ENCODE measurements at places on chromosomes 12 and 14. TPM values are rescaled to one million over a fixed set of nuclear protein-coding genes. Genes with fewer than 3 reads are reported as not detected.
A peak's percentile ranks its signal among the peaks of the same experiment; 100 is the strongest.

DNA sequence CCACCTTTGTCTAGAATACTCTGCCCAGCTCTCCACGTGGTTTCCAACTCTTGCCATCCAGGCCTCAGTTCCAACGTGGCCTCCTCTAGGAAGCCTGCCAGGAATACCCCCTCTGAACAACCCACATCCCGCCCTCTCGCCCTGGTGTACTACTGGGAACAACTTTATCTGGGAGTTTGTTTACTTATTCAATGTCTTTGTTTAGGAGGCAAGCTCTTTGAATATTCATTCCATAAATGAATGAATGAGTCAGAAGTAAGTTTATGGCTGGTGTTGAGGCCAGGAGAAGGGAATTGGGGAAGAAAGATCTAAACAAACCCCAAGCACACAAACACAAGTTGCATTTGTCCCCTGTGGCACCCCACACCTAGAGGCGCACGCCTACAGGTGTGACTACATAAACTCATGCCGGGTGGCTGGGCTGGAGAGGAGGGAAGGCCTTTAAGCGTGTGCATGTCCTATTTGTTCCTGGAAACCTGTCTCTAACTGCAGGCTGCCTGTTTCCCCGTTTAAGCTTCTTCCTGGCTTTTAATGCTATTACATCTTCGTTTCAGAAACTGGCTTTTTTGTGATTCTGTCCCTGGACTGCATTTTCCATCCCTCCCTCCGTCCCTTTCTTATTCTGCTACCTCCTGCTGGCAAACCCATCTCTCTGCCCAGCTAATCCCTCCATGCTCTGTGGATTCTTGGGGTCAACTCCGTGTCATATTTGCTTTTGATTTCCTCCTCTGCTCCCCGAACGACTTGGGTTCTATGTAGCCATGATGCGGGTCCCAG lies 57.9 kb downstream of the FZD10 start:
- DNase-seq, result no peak

- DNase-seq, result peak; percentile 65
Observed at GRCh38 chr12:130162267-130162666, at the start of gene FZD10. Gene FZD10 (plus strand): TSS chr12:130162464. CDS start chr12:130162943, 479 bp downstream.

GRCh38 chr12:50659260-50659659 lies 104.6 kb upstream of the ATF1 start:
- no peak for DNase-seq

- no peak for DNase-seq
Observed at GRCh38 chr14:90788031-90788430, 28.2 kb downstream of the TTC7B start.

DNA sequence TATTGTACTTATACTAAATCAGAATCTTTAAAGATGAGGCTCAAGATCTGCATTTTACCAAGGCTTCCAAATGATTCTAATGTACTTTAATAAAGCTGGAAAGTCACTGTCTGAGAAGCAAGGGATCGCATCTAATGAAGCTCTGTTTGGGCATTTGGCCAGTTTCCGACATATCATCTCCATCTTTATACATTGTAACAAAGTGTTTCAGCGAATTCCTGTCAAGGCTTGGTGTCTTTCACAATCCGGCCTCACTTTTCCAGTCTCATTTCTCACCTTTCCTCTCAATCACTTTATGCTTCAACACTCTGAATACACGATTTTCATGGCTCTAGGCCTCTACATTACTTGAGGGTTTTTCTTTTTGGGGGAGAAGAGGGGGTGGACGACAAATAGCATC lies 27.5 kb upstream of the INSM2 start:
- DNase-seq, result no peak

GRCh38 chr12:50081096-50081808 lies 3.9 kb upstream of the SMARCD1 start:
- no peak for DNase-seq

GRCh38 chr12:52534482-52534881 lies 14.3 kb upstream of the KRT5 start:
- no peak for DNase-seq

- DNase-seq, result no peak
Observed at GRCh38 chr12:52537101-52537500, 15.8 kb downstream of the KRT71 start.

- DNase-seq, result no peak
Observed at GRCh38 chr12:68633614-68634558, 23.2 kb downstream of the RAP1B start.

DNA sequence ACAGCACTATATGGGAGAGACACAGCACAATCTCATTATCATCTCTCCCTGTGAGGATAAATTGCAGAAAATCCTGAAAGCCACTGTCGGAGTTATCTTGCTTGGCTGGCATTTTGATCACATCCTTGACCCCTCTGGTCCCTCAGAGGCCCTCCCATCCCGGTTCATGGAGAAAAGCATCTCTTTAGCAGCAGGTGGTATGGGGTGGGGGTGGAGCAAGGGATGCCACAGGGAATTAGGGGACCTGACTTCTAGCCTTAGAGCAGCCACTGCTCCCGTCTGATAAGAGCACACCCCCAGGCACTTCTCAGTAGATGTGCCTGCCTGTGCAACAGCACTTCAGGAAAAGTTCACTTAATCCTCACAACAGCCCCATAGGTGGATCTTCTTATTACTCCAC lies 38.6 kb downstream of the GRIN2B start:
- DNase-seq, result no peak

DNA sequence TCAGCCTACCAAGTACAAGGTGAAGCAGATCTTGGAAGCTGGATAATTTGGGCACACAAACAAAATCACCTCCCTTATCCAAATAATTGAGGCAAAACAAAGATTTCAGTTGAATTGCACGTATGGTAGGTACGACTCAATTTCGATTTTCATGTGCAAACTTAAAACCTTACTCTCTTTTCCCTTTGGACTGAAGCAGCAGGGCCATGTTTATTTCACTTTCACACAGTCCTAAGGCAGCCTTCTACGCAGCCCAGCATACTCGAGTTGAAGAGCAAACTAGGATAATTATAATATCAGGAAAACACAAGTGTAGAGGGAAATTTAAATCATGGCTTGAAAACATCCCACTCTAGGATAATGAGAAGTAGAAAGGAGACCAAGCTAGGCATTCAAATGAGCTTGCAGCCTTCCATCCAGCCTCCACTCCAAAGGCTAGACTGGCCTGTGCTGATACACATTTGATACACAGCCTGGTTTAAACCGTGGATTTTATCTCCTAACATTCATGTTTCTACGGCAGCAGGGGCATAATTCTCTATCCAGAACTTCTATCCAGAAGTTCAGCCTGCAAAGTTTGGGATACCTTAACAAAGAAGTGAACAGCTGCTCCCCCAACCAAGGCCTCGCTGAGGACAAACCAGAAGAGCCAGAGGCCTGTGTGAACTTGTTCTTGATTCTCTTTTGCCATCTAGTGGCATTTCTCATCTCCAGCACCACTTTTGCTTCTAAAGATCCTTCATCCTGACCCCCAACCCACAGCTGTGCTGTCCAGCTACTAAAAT lies 2.4 kb upstream of the RNASE7 start:
- no peak for DNase-seq

The TAS2R7 gene
- total RNA-seq, result not detected

The OTX2 gene
- total RNA-seq, result not detected

Measured in cardiac septum (tissue), 1 donor.